Astrocyte of the hippocampus (primary cell): ENCODE measurements at places on chromosomes 16 and 17.

- no peak for DNase-seq
These were observed 1852.1 kb downstream of the TP53TG3F start for GRCh38 chr16:35311475-35311874.

- no peak for DNase-seq
These were observed 92.4 kb upstream of the RPH3AL start for GRCh38 chr17:444879-445454.

DNA sequence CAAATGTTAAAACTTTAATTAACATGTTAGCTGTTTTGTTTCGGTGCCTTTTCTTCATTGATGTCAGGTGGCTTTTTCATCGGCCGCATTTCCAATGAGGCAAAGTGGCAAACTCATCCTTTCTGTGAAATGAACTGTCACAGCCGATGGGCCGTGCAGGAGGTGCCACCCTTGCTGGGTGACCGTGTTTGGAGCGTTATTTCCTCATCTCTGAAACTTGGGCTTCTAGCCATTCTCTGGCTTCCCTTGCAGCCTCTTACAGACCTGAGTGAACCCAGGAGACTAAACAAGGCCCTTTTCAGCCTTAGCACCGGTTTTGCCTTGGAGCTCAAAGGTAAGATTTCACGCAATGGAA, 42.2 kb upstream of the PRSS54 start:
- DNase-seq: no peak

DNA sequence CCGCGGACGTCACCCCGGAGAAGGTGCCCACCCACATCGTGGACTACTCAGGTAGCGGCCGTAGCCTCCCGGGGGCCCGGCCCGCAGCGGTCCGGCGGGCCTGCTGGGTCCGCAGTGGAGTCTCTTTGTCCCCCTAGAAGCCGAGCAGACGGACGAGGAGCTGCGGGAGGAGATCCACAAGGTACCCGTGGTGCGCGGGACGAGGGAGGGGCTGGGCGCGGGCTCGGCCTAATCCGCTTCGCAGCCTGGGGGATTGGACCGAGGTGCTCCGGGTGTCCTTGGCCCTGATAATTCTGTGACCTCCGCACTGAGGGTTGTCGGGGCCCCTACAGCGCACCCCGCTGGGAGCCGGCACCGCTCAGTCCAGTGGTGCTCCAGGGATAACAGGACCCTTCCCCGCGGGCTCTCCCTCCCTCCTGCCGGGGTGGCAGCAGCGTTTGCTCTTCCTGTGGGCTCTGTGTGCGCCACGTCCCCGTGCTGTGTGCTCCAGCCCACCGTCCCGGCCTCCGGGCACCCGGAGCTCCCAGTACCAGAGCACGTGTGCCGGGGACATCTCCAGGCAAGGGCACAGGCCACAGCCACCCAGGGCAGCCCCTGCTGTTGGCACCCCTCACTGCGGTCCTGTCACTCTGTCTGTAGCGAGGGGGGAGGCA, 713 bp downstream of the RHOT2 start:
- DNase-seq: peak; percentile 51

DNA sequence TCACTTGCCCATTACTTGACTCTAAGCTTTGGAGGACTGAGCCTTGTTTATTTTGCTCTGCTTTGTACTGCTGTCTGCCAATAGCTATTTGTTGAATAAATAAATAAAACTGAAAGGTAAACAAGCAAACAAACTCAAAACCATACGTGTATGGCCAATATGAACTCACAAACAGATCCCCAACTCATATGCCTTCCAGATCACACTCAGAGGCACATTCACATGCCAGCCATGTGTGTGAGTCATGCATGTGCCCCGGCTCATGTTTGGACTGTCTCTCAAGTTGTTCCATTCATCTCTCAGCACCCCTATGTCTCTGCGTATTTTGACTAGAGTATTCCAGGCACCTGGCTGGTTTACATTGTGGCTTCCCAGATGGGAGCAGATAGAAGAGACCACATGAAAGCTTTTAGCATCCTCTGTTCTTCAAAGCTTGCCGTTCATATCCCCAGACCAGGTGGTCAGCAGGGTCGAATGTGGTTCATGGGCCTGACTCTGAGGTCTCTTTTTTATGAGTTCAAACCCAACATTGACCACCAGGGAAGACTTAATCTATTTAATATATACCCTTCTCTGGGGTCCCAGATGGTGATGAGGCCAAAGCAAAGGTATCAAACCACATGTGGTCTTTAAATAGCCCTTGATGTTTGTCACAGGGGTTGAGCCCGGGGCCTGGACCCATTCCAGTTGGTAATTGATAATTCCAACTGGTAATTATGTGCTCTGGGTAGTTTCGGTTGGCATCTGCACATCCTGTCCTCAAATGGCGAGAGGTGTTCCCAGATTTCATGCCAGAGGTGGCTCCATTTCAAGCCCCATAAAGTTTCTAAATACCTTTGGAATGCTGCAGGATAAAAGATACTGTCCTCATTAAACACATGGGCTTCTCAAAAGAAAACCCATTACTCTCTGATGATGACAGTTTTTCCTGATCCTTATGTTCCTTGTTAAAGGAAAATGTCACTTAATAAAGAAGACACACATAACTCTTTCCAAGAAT, 287.3 kb upstream of the MAF start:
- no peak for DNase-seq

- no peak for DNase-seq
These were observed 36.8 kb downstream of the KATNIP start for GRCh38 chr16:27586711-27587110.

- peak; percentile 86 for DNase-seq
These were observed 12.1 kb downstream of the HSD3B7 start for GRCh38 chr16:30996985-30997724.

GRCh38 chr17:65750631-65751115, 189.2 kb upstream of the AXIN2 start:
- DNase-seq: peak; percentile 97

DNA sequence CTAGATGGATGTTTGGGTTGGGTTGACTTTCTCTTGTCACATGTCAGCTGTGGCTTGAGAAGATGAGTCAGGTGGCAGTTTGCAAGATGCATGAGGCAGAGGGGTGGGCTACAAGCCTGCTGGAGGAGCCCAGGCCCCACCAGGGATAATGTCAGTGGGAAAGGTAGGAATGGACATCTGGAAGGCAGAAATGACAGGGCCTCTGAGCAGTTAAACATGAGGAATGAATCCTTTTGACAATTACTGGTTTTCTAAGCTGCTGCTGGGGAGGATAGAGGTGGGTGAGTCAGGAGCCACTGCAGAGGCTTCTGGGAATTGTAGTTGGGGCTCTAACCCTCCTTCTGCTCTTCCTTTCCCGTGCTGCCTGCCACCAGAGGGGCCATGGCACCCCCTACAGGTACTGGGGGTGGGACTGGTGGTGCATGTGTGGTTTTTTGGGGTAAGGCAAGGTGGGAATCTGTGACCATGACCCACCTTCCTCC, 15.7 kb downstream of the SLC52A1 start:
- no peak for DNase-seq

DNA sequence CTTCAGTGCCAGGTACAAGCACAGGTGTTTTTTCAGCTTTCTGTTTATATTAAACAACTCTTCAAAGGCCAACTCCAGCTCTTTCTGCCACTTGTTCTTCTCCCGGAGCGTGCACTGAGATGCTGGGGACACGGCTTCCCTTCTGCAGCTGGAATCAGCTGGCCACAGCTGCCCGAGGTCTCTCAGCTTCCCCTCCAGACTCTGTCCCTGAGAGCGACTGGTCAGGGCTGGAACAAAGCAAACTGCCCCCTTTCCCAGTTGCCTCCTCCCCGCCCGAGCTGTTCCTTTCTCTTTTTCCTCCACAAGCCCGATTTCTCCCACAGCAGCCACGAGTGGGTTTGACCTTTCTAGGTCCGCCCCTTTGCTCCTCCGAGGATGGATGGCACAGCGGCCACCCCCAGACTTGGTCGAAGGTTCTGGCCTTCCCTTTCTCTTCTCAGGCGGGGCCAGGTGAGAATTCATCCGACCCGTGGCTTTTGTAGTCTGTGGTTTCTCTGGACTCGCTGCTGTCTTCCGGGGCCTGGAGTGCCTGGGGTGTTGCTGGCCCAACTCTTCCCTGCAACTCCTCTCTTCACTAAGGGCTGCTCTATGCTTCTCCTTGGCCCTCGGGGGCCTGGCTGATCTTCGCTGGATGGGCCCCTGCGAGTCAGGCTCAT, 11.5 kb downstream of the CEP295NL start:
- no peak for DNase-seq

GRCh38 chr17:63441654-63442053, 4.5 kb downstream of the CYB561 start:
- no peak for DNase-seq

DNA sequence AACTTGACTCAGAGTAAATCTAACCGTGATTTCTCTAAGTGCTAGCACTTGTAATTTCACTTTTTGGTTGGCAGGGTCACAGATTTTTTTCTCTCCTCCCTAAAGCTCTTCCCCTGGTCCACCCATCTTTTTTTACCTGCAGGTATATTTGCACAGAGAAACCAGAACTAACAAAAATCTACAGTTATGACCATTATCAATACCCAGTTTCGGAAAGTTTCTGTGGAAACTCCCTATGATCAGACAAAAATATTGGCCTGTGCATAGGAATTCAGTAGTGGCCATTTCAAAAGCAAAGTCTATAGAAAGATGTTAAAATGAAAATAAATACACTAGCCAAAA, 62.4 kb upstream of the ATF7IP2 start:
- DNase-seq: no peak

- peak; percentile 74 for DNase-seq
These were observed 1.4 kb downstream of the NFAT5 start for GRCh38 chr16:69566981-69567680.

DNA sequence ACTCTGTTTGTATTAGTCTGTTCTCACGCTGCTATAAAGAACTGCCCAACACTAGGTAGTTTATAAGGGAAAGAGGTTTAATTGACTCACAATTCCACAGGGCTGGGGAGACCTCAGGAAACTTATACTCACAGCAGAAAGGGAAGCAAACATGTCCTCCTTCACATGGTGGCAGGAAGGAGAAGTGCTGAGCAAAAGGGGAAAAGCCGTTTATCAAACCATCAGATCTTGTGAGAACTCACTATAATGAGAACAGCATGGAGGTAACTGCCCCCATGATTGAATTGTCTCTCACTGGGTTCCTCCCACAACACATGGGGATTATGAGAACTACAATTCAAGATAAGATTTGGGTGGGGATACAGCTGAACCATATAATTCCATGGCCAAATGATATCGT, 30.9 kb downstream of the ABCC1 start:
- DNase-seq: no peak

- peak; percentile 69 for DNase-seq
These were observed 95.2 kb upstream of the SEC14L1 start for GRCh38 chr17:77045441-77046041.

DNA sequence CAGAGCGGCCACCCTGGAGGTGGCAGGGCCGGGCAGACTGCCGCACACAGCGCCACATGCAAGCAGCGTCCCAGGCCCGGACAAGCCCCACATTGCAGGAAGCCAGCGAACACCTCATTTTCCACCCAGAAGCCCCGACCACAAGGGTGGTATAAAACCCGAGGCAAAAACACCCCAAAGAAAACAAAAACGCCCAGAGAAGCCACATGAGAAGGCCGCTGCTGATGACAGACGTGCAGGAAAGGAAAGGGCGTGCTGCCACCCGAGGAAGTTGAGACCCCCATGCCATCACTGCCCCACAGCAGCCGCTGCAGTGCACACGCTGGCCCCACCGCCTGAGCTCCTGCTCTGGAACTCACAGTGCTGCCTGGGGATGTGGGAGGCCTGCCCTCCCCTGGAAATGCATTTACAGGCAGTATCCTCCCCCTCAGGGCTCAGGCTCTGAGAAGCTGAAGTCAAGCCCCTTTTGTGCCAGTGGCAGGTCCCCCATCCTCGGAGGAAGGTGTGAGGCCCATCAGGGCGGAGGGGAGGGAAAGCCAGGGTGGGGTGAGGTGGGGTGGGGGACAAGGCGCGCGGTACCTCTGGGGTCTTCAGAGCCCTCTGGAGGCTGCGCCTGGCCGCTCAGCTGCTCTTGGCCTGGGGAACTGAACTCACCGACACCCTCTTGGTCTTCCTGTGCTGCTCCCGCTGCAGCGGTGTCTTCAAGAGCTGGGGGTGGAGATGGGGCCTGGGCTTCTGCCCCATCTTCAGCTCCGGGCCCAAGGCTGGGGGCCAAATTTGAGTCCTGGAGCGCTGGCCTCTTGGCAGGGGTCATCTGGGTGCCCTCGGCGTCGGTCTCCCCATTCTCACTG, 62.0 kb downstream of the IL21R start:
- no peak for DNase-seq

GRCh38 chr16:10485698-10486382, 94.6 kb downstream of the EMP2 start:
- no peak for DNase-seq

GRCh38 chr16:12613131-12613991, 190.3 kb downstream of the CPPED1 start:
- DNase-seq: peak; percentile 57

DNA sequence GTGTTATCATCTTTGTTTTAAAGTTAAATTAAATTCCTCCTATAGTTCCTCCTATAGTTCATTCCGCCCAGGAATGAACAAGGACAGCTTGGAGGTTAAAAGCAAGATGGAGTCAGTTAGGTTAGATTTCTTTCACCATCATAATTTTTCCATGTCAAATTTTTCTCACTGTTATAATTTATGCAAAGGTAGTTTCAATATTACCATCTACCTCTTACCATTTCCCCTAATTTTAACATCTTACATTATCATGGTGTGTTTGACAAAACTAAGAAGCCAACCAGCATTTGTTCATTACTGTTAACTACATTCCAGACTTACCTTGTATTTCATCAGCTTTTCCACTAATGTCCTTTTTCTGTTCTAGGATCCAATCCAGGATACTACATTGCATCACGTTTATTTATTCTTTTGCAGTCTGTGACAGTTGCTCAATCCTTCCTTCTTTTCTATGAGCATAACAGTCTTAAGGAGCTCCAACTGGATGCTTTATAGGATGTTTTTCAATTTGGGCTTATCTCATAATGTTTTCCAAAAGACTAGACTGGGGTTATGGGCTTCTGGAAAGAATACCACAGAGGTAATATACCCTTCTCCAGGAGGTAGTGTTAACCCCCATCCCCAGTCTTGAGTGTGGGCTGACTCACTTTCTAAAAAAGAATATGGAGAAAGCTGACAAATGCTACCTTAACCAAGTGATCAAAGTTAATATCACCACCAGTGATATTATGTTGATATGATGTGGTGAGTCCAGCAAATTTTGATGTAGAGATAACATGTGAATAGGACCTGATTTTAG, 158.5 kb downstream of the PPM1E start:
- no peak for DNase-seq

- DNase-seq: no peak
These were observed 11.3 kb downstream of the TBC1D16 start for GRCh38 chr17:80024206-80024972.

GRCh38 chr17:82662711-82663261, 14.5 kb upstream of the WDR45B start:
- DNase-seq: no peak

- no peak for DNase-seq
These were observed 104.1 kb downstream of the CDH13 start for GRCh38 chr16:82730901-82731300.

DNA sequence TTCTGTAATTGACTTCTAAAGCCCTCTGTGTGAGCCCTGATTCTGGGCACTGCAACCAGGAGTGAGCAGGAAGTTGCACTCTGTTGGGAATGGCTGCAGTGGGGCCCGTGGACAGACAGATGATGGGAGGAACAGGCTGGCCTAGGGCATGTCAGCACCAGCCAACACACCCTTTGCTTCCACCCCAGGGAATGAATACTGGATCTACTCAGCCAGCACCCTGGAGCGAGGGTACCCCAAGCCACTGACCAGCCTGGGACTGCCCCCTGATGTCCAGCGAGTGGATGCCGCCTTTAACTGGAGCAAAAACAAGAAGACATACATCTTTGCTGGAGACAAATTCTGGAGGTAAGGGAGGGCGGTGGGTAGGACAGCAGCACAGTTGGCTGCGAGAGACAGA, 10.8 kb upstream of the LPCAT2 start:
- no peak for DNase-seq

- DNase-seq: no peak
These were observed 2.1 kb downstream of the CLDN7 start for GRCh38 chr17:7260151-7260550.
